ENCODE measurements at places on chromosomes 5 and 9.

GRCh38 chr5:145797336-145797735, 37.8 kb downstream of the PRELID2 start:
- DNase-seq, result no peak

DNA sequence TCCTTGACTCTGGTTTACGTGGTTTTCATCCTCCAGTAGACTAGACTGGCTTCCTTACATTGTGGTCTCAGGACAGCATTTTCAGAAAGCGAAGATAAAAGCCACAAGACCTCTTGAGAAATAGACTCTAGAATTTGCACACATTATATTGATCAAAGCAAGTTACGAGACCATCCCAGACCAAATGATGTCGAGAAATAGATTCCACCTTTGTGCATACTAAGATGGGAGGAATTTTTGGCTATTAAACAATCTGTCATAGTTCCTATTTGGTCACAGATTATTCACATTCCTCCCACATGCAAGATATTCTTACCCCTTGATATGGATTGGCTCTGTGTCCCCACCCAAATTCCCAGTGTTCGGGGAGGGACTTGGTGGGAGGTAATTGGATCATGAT, 65.6 kb downstream of the TEX10 start:
- DNase-seq, result no peak

GRCh38 chr9:137459601-137460362, 648 bp upstream of the NSMF start:
- DNase-seq, result peak; percentile 66

GRCh38 chr9:747567-747966, 93.9 kb upstream of the DMRT1 start:
- no peak for DNase-seq

GRCh38 chr5:54177058-54177457, 133.3 kb downstream of the ARL15 start:
- no peak for DNase-seq

- DNase-seq, result no peak
Measured at GRCh38 chr5:131328536-131329285, 64.9 kb downstream of the CDC42SE2 start.

DNA sequence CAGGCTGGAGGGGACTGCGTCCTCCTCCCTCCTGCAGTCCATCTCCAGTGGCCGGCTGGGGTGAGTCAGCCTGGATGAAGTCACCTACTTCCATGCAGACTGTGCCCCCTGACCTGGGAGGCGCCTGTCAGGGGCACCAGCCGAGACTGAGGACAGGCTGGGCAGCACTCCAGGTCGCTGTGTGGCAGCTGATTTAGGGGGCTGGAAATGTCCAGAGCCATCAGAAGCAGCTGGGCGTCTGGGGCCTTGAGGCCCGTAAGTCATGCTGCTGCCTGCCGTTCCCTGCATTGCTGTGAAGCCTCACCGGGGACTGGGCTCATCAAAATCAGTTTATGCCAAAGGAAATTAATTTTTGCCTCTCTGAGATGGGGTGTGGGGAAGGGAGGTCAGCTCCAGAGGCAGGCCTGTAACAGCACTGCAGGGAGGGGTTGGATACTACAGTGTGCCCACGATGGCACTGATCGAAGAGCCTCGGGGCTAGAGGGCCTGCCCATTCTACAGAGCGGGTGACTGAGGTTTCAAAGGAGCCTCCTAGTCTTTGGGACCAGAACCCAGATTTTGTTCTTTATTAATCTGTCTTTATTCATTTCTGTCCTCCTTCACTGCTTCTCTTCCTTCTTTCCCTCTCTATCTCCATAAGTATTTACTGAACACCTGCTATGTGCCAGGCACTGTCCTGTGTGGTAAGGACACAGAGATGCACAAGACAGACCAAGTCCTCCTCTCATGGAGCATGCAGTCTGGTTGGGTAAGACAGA, 70.4 kb upstream of the PSD2 start:
- DNase-seq, result no peak
